Glomerular endothelial cell (primary cell): ENCODE measurements at places on chromosomes 5 and 9. TPM values are rescaled to one million over a fixed set of nuclear protein-coding genes. Genes with fewer than 3 reads are reported as not detected.

The PCDHGA10 gene
- 4.0 and 12.4 TPM in 2 replicates for total RNA-seq

DNA sequence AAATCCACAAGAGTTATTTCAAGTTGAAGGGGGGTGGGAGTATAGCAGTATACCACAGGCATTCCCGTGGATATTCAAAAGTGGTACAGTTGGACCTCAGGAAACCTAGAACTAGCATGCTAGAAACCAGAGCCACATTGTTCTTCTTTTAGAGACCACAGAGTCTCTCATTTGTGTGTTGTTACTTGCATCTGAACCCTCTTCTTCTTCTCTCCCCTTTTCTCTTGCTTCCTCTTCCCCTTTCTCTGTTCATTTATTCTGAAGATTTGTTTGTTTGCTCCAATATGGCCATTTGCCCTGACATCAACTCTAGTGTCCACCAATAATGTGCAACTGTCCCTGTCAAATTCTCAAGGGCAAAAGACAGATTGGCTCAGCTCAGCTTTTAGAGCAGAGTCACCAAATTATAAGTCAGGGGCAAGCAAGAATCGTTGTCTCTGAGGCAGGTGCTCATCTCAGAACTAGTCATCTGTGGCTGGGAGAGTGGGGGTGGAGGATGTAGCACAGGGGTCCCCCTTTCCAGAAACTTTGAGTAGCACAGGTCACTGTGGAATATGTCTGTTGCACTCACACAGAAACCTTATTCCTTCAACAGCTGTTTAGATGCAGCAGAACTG is 321.1 kb downstream of the ARRDC3 start:
- no peak for DNase-seq

GRCh38 chr9:137492464-137493363 is 33.6 kb upstream of the NSMF start:
- DNase-seq, result no peak

- DNase-seq, result no peak
These were observed 55.6 kb downstream of the SPTLC1 start for GRCh38 chr9:92059661-92060060.

DNA sequence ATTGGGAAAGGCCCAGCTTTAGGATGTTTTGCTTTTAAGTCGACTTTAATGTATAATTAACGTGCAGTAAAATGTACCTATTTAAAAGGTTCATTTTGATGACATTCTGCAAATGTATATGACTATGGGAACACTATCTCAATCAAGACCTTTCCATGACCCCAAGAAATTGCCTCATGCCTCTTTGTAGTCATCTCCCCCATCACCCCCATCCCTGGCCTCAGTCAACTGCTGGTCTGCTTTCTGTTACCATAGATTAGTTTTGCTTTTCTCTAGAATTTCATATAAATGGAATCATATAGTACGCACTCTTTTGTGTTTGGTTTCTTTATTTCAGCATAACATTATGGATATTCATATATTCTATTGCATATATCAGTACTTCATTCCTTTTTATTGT is 80.7 kb upstream of the C9orf72 start:
- no peak for DNase-seq
